ENCODE measurements at places on chromosomes 13 and 19. TPM values are rescaled to one million over a fixed set of nuclear protein-coding genes. Genes with fewer than 3 reads are reported as not detected.

The ZNF442 gene
- 1.2 TPM for total RNA-seq

DNA sequence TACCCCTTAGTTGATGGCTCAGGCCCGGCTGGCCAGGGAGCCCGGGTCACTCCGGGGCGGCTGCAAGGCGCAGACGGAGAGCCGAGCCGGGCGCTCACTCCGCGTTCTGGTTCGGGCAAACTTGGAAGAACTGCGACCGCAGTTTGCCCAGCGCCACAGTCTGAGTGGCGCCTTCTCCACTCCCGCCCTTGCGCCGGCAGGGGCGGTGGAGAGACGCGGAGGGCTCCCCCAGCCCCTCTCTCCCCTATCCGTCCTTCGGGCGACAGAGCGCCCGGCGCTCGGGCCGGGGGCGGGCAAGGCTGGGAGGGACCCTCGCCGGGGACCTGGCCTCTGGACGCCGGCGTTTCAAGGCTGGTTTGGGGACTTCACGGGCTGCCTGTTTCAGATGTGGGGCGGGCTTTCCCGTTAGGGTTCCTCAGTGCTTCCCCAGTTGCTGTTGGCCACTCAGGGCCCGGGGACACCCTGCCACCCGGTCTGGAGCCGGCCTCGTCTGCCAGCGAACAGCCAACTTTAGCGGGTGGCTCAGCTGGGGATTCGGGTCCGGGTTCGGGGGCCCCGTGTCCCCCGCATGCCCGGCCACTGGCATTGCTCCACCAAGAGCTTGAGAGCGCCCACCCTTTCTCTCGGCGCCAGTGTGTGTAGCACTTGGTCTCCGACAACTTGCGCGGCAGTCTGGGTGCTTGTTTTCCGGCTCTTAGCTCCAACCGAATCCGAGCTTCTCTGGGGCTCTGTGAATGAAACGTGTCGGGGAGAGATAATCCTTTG, 1.5 kb downstream of the GPC6 start:
- DNase-seq, result peak; percentile 79

The FUT2 gene
- total RNA-seq, result not detected

DNA sequence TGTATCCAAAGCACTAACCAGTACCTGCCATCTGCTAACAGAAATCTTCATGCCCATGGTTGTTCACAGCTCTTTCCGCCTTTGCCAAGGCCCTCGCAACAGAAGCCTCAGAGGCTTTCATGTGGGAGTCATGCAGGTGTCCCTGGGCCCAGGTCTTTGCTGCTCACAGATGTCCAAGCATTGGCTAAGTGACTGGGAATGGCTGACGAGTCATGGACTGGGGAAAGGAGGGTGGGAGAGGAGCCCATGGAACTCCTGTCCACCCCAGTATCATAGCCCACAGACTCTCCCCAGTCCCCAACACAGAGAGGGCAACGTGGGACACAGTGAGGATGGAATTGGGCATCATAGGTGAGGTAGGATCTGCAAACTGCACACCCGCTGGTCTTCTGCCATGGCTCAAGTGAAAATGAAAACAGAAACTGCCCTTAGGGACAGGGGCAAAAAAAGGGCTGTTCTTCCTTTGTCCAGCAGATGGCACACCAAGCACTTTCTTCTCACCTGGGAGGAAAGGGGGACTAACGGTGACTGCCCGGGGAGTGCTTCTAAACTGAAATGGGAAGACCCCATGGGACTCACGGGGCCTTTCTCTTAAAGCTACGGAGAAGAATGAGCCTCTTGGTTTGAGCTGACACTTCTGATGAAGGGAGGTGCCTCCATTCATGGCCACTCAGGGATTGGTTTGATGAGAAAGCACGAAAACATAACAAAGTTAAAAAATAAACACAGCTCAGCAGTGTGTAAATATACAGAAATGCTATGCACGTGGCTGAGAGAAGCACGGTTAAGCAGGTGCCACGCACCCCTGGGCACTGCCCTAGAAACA, 11.1 kb upstream of the DHRS12 start:
- DNase-seq, result peak; percentile 60

DNA sequence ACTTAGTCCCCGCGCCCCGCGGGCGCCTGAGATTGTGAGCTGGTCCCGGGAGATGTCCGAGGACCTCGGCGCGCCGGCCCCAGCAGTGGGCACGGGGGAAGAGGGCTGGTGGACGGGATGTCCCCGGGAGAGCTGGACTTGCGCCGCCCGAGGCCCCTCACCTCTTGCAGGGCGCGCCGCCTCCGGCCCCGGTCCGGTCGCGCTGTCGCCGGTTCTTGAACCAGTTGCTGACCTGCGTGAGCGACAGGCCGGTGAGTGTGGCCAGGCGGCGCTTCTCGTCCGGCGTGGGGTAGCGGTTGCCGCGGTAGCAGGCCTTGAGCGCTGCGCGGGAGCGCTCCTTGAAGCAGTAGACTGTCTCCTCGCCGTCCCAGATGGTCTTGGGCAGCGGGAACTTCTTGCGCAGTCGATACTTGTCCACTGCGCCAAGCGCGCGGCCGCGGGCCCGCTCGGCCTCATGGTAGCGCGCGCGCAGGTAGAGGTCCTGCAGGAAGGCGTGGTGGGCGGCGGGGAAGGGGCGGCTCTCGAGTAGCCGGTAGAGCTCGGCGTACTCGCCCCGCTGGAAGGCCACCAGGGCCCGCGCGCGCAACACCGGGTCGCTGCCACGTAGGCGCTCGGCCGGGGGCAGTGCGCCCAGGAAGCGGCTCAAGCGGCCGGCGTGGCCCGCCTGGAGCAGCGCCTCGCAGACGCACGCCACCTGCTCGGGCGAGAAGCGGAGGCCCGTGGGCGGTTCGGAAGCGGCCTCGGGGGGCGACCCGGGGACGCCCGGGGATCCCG, 984 bp downstream of the SIX5 start:
- DNase-seq, result peak; percentile 80

All from Daoy (cell line).